ENCODE measurements at places on chromosomes 12 and 14. TPM values are rescaled to one million over a fixed set of nuclear protein-coding genes. Genes with fewer than 3 reads are reported as not detected.

The C12orf60 gene
- total RNA-seq: 1.5 TPM

The NEUROD4 gene
- not detected for total RNA-seq

The GUCY2C gene
- not detected for total RNA-seq

The MYO1H gene
- total RNA-seq: not detected

The RPL10L gene
- not detected for total RNA-seq
